ENCODE measurements at places on chromosomes 4 and X. TPM values are rescaled to one million over a fixed set of nuclear protein-coding genes. Genes with fewer than 3 reads are reported as not detected.

Gene PDHA1
- 279 TPM for total RNA-seq

DNA sequence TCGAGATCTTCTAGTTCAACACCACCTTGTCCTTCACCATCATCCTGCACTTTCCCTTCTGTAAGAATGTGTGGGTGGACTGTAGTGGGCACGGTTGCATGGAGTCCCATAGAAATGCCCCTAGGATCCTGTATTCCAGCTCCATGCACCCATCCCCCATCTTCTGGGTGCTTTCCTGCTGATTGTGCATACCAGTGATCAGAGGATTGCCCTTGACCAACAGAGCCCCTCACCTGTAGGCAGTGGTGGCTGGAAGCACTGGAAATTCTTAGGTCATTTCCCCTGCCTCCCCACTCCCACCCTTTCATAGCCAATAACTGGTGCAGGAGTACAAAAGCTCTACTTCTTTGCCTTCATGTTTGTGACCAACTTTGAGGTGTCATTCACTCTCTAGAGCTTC, 213.4 kb upstream of the ARSJ start:
- no peak overlapping the region for H3K4me3 ChIP-seq
- no peak overlapping the region for H3K27ac ChIP-seq
- H3K27me3 ChIP-seq = no peaks in the 10 kb centered on the region
- H3K4me1 ChIP-seq = peaks cover 7% of the 10 kb centered on the region
- no peaks in the 10 kb centered on the region for H3K36me3 ChIP-seq
- no peak for DNase-seq

Gene ZNF732
- total RNA-seq = not detected

- peaks cover 13% of the 10 kb centered on the region for H3K4me1 ChIP-seq
- H3K36me3 ChIP-seq = no peaks in the 10 kb centered on the region
- DNase-seq = no peak
These were observed 2.1 kb upstream of the ADH5 start for GRCh38 chr4:99090481-99091215.

GRCh38 chrX:10496345-10496965, 123.9 kb downstream of the MID1 start:
- H3K4me1 ChIP-seq = peaks cover 6% of the 10 kb centered on the region
- H3K36me3 ChIP-seq = no peaks in the 10 kb centered on the region
- H3K27me3 ChIP-seq = no peaks in the 10 kb centered on the region
- no peak overlapping the region for H3K27ac ChIP-seq
- no peak overlapping the region for H3K4me3 ChIP-seq
- DNase-seq = no peak

Gene PPP1R3F
- total RNA-seq = 3.9 TPM

DNA sequence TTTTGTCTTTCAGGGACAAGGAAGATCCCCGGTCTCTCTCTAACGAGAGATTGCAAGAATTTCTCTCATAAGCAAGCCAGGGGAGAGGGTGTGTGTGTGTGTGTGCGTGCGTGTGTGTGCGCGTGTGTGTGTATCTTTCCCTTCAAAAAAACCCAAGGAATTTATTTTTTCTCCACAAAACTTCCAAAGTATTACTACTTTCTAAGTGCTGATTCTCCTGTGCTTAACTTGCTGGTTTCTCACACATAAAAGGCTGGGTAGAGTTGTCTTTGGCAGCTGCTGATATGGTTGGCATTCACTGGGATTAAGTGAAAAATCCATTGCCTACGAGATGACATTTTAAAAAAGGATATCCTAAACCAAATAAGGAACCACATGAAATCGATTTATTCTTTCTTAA, 435.7 kb downstream of the RAPGEF2 start:
- no peaks in the 10 kb centered on the region for H3K36me3 ChIP-seq
- H3K27me3 ChIP-seq = no peaks in the 10 kb centered on the region
- no peak for DNase-seq

DNA sequence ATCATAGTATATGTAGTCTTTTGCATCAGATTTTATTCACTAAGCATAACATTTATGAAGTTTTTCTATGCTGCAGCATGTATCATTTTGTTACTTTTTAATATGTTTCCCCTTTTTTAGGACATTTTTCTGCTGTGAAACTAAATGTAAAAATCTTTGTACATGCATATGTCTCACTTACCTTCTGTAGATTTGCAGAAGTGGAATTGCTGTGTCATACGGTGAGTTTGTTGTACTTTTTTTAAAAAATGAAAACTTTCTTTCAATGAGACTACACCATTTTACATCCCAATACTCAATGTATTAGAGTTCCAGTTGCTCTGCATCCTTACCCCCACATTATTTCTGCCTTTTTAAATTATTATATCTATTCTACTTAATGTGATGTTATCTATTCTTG, 868.9 kb downstream of the PDHA2 start:
- no peak for DNase-seq
- H3K27me3 ChIP-seq = no peaks in the 10 kb centered on the region
- H3K36me3 ChIP-seq = no peaks in the 10 kb centered on the region
- H3K4me1 ChIP-seq = no peaks in the 10 kb centered on the region
